ENCODE measurements at places on chromosomes 6 and 20. TPM values are rescaled to one million over a fixed set of nuclear protein-coding genes. Genes with fewer than 3 reads are reported as not detected.
A peak's percentile ranks its signal among the peaks of the same experiment; 100 is the strongest.

DNA sequence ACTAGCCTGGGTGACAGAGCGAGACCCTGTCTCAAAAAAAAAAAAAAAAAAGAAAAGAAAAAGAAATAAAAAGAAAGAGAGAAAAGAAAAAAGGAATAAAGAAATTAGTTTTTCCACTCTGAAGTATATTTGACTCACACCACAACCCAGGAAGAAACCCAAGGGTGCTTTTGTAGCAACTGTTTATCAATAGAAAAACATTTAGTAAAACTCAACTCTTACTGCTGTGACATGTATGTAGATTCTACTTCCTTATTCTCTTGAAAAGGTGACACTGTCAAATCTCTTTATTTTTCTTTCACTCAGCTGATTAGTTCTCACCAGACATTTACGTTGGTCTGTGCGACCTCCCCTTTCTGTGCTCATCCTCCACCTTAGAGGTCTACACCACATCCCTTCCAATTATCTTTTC lies 99.9 kb upstream of the SHLD1 start:
- no peaks in the 10 kb centered on the region for H3K27me3 ChIP-seq
- H3K36me3 ChIP-seq, result no peaks in the 10 kb centered on the region
- peaks cover 12% of the 10 kb centered on the region for H3K4me1 ChIP-seq
- no peak overlapping the region for H3K27ac ChIP-seq
- DNase-seq, result no peak
- no peak overlapping the region for H3K4me3 ChIP-seq

The NOX3 gene
- not detected for total RNA-seq

DNA sequence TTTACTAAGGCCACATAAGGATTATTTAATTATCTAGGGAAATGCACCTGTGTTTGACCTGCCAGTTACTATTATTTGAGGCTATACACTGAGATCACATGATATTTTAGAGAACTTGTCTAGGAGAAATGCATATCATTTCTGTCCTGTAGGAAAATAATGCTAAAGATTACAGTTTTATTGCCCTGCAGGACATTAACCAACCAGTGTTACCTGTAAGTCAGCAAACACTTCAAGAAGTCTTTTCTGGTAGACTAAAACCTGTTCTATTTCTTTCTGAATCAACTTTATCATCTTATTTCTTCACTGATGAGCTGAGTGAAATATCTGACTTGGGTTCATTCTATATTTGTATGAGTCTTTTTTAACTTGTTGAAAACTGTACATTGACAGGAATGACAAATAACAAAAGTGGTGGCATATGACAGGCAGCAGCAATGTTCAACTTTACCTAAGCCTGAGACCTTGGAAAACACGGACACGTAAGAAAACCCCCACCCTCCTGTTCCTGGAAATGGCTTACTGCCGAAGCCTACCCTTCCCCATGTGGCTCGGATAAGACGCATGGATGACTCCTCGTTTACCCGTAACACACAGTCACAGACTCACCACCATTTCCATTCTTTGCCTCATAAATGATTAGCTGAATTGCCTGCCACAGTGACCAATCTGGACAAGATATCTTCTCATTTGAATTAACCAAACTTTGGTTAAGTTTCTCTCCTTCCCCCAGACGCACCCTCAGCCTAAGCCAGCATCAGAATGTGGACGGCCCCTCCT lies 118.0 kb upstream of the CD93 start:
- no peaks in the 10 kb centered on the region for H3K27me3 ChIP-seq
- no peak overlapping the region for H3K4me3 ChIP-seq
- no peak for DNase-seq

GRCh38 chr6:166377721-166378120 lies 5.0 kb downstream of the MPC1 start:
- no peak overlapping the region for H3K4me3 ChIP-seq
- no peaks in the 10 kb centered on the region for H3K27me3 ChIP-seq
- H3K27ac ChIP-seq, result no peak overlapping the region
- no peak for DNase-seq

DNA sequence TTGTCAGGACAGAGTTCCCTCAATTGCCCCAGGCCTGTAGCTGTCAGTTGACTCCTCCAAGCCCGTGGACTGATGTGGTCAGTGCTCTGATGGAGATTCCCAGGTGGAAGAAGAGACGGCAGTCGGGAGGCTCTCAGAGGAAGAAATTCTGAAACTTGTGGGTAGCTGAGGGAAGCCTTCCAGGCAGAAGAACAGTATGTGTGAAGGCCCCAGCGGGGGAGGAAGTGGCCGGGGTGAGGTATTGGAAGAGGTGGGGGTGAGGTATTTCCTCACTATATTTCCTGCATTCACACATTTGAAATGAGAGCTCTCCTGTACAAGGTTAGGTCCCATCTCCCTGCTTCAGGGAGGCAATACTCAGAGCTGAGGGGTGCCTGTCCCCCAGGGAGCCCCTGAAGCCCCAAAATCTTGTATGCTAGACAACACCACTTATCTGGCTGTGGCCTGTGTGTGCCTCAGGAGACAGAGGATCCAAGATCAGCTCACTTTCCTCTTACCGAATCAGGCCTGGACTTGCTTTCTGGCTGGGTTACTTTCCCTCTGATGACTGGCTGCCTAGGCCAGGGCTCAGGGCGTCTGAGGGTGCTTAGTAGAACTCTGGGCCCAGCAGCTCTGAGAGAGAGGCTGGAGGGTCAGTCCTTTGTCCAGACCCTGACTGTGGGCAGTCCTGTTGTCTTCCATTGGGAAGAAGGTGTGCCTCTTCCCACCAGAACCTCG lies 49.3 kb upstream of the MYL9 start:
- DNase-seq, result peak; percentile 62
- H3K36me3 ChIP-seq, result peaks cover 10% of the 10 kb centered on the region
- H3K27me3 ChIP-seq, result no peaks in the 10 kb centered on the region
- H3K27ac ChIP-seq, result peak overlapping the region; percentile 59
- H3K4me3 ChIP-seq, result no peak overlapping the region

DNA sequence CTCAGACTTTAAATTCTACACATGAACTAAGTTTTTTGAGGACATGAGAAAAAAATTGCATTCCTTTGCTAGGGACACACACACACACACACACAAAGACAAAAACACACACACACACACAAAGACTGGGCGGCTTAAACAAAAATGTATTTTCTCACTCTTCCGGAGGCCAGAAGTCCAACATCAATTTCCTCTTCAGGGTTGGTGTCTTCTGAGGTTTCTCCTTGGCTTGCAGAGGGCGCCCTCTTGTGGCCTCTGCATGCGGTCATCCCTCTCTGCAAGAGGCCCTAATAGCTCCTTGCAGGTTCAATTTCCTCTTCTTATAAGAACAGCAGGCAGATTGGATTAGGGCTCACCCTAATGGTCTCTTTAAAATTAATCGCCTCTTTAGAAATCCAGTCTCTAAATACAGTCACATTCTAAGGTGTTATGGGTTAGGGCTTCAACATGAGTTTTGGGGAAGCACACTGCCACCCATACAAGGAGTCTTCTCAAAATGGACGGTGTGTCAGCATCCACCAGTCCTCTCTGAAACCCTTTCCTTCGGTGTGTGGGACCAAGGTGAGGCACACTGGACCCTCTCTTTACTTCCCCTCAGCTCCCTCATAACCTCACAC lies 61.4 kb downstream of the GPR6 start:
- H3K4me3 ChIP-seq, result peak overlapping the region; percentile 49
- H3K36me3 ChIP-seq, result no peaks in the 10 kb centered on the region
- H3K27me3 ChIP-seq, result no peaks in the 10 kb centered on the region
- H3K4me1 ChIP-seq, result peaks cover 11% of the 10 kb centered on the region

The ZNF512B gene
- 20.7 TPM for total RNA-seq

GRCh38 chr20:53609491-53610445 lies 16.1 kb upstream of the ZNF217 start:
- H3K4me3 ChIP-seq, result peak overlapping the region; percentile 51
- DNase-seq, result peak; percentile 85
- no peaks in the 10 kb centered on the region for H3K27me3 ChIP-seq

DNA sequence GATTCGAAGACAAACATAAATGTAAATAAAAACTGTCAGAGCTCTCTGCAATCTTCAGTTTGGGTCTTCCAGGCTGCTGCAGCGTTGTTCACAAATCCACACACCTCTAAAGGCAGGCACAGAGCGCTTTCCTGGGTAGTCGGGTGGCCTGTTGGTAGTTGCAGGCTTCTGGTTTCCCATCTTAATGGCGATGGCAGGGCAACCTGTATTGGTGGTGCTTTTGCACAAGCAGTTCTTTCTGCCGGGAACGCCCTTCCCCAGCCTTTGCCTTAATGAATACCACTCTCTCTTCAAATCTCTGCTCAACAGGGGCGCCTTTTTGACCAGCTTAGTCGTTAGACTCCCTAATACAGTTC lies 723 bp upstream of the IFT52 start:
- H3K36me3 ChIP-seq, result no peaks in the 10 kb centered on the region
- no peak for DNase-seq
- peak overlapping the region; percentile 90 for H3K4me3 ChIP-seq

Measured in CD4-positive, alpha-beta memory T cell (primary cell).